ENCODE measurements at places on chromosomes 1 and 21.

GRCh38 chr21:38478782-38479181 lies 19.5 kb downstream of the ERG start:
- no peak for DNase-seq

GRCh38 chr1:33515112-33515511 lies 42.7 kb downstream of the ZSCAN20 start:
- no peak for DNase-seq

DNA sequence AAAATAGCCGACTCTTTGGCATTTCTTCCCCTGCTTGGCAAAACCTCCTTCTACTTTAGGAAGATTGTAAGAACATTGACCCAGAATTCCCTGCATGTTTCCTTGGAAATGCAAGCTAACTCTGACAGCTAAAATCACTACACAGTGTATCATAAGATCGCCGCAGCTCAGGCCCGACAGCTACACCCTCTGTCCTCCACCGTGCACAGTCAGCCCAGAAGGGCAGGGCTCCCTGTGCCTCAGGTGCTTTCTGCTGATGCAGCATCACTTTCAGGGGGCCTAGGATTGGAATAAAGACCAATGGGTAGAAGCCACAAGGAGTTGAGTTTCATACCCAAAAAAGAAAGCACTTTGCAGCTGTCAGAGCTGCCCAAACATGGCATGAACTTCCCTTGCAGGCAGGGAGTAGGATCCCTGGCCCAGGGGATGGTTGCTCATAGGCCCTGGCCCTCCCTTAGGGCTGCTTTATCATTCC lies 145.3 kb downstream of the SEC16B start:
- no peak for DNase-seq

GRCh38 chr1:52756020-52756419 lies 29.8 kb downstream of the ZYG11B start:
- no peak for DNase-seq

DNA sequence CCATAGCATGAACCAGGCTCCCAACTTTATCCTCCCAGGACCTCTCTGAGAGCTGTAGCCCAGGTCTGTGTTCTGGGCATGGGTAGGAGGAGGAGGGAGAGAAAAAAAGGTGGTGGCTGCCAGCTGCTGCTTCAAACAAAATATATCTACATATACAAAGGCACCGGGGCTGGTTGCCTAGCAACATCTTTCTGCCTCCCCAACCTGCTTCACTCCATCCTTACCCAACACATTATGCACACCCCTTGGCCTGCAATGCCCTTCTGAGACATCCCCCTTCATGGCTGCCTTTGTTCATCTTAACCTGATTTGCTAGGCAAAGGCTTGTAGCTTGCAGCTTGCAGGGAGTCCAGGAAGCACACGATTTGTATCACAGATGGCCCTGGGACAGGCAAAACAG lies 27.2 kb upstream of the ATP1A1 start:
- DNase-seq, result peak; percentile 35

GRCh38 chr1:36420836-36421317 lies 23.2 kb upstream of the LSM10 start:
- peak; percentile 86 for DNase-seq

DNA sequence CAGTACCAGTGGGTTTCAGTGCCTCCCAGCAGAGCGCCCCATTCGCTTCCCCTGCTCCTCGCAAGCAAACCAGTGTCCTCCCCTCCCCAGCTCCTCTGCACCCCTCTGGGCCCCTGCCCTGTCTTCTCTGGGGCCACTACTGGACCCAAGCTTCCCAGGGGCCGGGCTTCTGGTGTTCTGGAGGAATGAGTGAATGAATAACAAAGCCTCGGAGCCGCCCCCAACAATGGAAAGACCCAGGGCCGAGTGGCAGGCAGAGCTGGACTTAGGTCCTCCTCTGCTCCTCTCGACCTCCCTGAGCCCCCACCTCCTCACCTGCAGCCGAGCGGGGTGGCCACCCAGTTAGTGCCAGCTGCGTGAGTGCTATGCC lies 37.6 kb downstream of the MATN1 start:
- DNase-seq, result no peak

GRCh38 chr1:244157731-244158438 lies 106.8 kb downstream of the ZBTB18 start:
- no peak for DNase-seq

DNA sequence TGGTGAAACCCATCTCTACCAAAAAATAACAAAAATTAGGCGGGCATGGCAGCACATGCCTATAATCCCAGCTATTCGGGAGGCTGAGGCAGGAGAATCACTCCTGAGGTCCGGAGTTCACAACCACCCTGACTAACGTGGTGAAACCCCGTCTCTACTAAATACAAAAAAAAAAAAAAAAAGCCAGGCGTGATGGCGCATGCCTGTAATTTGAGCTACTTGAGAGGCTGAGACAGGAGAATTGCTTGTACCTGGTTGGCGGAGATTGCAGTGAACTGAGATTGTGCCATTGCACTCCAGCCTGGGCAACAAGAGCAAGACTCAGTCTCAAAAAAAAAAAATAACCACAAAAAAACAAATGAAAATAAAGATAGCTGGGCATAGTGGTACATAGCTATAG lies 42.3 kb downstream of the CC2D1B start:
- no peak for DNase-seq

- DNase-seq, result no peak
Measured at GRCh38 chr1:159342761-159343425, 40.8 kb downstream of the FCER1A start.

- no peak for DNase-seq
Measured at GRCh38 chr1:43418858-43419257, 29.2 kb downstream of the SZT2 start.

DNA sequence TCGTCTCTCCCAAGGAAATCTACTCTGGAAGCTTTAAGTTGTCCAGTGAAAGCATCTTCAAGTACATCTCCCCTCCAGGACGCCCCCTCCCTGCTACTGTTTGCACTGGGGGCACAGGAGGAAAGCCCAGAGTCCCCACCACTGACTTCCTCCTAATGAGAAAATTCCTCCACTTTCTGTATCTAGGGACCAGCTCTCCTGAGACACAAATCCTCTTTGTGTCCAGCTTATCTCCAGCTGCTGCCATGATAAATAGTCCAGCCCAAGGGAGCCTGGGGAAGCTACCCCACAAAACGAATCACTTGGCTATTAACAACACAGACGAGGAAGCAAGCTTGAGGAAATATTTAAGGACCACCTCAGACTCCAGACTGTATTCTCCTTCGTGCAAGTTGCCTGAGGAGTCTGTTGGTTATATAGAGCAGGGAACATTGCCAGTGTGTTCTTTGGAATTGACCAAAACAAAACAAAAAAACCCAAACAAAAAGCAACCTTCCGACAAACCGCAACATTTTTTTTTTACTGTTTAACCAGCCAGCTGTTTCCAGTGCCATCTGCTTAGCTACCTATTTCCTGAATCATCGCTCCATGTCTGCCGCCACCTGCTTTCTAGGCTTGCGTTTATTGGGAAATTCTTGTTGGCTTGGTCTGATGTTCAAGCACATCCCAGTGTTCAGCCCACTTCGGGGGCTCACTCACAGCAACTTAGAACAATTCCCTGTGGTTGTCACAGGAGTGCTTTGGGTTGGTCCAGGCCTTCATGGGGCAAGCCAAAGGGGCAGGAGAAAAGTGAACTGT lies 7.7 kb downstream of the C1orf226 start:
- DNase-seq, result no peak

DNA sequence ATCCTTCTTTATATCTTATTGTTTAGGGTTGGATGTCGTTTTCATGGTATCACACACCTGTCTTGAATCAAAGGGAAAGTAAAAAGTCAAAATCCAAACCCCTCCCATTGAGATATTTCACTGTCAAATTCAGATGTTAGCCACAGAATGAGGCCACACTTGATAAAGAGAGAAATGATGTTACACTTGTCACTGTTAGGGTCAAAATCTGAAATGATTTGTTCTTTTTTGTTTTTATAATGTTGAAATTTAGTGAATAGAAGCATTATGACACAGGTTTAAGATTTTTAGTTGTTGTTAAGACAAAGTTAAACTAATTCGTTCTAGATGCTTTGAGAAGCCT lies 13.1 kb downstream of the NFIA start:
- no peak for DNase-seq

GRCh38 chr1:86394416-86394815 lies 1.7 kb downstream of the ODF2L start:
- no peak for DNase-seq

DNA sequence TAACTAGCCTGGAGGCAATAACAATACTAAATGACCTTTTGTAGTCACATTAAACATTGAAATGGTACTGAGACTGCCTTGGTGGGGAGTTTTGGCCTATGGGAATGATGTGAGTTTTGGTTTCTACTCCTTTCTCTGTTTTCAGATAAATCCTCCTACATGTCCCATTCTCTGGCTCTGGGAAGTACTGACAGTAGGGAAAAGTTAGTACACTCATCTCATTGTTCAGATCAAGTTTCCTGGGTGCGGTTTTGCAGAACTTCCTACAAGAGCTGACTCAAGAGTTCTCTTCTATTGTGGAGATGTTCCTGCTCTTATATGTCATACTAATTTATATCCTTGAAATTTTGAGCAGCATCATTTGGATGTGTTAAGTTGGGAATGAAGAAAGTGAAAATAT lies 74.2 kb upstream of the MACF1 start:
- no peak for DNase-seq

DNA sequence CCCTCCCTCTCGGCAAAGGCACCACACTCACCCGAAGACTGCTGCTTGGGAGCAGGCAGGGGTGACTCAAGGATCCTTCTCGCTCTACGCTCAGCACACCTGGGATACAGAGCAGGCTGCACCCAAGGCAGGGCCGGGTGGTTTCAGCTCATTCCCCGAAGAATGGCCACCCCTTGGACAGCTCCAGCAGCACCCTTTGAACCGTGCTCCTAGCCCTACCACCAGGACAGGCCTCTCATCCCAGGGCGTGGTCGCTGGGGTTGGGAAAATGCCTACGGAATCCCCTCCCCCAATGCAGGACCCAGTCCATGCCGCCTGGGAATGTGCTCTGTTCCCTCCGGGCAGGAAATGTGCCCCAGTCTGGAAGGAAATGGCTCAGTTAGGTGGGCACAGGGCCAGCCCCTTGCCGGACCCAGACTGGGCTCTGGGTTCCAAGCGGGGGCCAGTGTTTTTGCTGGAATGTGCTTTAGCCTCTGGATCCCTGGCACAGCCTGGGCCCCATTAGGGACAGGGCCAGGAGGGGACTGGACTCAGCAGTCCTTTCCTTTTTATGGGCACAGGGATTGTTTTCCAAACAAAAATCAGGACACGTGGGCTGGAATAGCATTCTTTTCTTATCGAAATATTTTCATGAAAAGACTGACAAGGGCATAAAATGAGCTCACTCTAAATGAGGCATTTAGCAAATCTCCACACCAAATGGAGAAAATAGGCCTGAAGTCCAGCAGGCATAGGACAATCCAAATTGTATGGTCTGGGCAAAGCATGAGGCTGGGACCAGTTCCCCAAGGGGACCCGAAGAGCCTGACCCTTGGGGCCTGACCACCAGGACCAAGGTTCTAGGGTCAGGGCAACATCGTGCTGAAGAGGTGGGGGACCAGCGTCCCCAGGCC lies 7.3 kb downstream of the TMEM82 start:
- DNase-seq, result no peak

- DNase-seq, result peak; percentile 11
Measured at GRCh38 chr1:5961601-5962000, 30.6 kb downstream of the NPHP4 start.

- no peak for DNase-seq
Measured at GRCh38 chr1:31460027-31460426, 47.0 kb downstream of the SERINC2 start.

DNA sequence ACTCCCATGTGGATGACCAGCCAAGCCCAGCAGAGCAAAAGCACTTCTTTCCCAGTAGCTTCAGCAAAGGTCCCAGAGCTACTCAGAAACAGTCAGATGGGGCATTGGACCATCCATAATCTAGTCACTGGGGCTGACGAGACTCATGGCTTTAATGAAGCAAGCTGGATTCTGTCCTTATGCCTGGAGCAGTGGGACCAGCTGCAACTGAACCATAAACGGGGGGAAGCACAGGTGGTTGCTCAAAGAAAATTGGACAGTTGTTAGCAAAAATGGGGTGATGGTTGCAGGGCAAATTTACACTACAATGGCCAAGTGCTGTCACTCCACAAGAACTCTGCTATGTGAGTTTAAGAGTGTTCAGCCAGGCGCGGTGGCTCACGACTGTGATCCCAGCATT lies 17.4 kb upstream of the FASLG start:
- DNase-seq, result no peak

DNA sequence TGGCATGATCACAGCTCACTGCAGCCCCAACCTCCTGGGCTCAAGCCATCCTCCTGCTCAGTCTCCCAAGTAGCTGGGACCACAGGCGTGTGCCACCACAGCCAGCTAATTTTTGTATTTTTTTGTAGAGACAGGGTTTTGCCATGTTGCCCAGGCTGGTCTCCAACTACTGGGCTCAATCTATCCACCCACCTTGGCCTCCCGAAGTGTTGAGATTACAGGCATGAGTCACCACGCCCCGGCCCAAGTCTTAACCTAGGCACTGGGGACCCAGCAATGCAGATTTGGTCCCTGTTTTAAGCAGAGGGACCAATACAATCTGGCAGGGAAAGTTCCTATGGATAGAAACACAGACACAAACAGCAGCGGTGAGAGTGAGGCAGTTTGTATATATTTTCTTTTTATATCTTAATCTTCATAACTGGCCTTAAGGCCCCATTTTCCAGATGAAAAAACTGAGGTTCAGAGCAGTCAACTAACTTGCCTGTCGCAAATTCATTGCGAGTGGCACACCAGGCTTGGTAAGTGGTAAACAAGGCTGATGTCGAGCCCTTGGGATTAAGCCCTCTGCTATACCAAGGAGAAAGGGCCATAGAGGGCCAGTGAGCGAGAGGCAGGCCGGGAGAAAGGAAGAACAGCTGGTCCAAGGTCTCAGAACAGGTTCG lies 77.8 kb upstream of the TINAGL1 start:
- DNase-seq, result no peak

GRCh38 chr1:115411371-115412063 lies 73.5 kb upstream of the NGF start:
- DNase-seq, result no peak

DNA sequence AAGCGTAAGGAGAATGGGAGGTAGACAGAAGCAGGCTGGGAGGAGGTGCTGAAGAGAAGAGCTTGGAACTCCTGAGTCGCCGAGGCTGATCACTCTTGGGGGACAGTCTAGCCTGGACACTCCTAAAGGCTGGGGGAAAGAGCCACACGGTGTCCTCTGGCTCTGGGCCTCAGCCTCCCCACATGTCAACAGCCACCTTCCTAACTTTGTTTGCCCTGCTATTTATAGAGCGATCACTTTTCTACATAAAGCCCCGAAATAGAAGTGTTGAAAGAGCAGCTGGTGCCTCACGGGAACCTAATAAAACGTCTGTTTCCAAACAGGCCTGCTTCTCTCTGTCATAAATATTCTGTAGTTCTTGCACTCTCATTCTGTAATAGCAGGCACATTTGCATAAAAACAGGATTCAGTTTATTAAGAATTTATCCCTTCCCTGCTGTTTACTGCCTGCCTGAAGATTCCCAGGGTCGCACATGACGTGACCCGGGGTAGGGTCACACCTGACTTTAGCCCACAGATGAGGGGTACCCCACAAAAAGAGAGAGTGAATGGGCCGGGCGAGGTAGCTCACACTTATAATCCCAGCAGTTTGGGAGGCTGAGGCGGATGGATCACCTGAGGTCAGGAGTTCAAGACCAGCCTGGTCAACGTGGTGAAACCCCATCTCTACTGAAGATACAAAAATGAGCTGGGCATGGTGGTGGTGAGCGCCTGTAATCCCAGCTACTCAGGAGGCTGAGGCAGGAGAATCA lies 212.5 kb downstream of the TOMM20 start:
- DNase-seq, result no peak
